Activated CD4-positive, alpha-beta T cell treated with anti-CD3 and anti-CD28 coated beads for 4 hours (primary cell): ENCODE measurements at places on chromosomes 5 and 9.

GRCh38 chr9:728535-728934 lies 113.0 kb upstream of the DMRT1 start:
- DNase-seq: no peak

GRCh38 chr9:17810728-17811571 lies 232.1 kb downstream of the SH3GL2 start:
- no peak for DNase-seq

- no peak for DNase-seq
Measured at GRCh38 chr5:68533051-68533450, 317.5 kb downstream of the PIK3R1 start.

DNA sequence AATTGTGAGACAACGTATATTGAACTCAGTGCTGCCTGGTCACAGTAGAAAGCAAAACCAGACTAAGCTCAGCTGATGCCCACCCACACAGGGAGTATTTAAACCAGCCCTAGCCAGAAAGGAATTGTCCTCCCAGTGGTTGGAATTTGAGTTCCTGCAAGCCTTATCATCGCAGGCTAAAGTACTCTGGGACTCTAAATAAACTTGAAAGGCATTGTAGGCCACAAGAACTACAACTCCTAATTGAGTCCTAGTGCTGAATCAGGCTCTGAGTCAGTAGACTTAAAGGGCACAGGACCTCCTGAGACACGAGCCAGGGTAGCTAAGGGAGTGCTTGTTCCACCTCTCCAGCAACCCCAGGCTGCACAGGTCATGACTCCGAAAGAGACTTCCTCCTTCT lies 171.4 kb downstream of the MCTP1 start:
- no peak for DNase-seq

DNA sequence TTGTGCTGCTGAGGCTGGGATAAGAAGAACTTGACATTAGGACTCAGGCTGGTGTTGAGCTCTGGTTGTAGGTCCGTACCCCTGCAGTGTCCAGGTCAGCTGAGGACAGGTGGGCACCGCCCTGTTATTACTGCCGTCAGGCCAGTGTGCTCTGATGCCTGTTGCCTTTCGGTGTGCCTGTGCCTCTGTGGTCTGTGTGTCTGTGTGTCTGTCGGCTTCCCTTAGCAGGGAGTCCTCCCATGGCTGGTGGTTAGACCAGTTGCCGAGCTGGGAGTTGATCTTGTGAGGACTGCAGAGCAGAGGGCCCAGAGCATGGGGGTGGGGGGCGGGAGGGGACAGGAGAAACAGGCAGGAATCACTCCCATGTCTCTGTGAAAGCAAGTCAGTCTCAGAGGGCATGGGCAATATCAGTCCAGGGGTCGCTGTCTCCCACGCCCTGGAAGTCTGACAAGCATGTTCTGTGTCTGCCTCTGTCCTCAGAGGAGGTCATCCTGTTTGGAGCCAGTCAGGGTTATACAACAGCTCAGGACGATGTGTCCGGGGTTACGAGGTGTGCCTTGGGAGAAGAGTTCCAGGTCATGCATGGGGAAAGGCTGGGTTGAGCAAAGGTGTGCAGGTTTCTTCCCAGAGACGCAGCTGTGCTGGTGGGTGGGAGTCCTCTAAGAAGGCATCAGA lies 67.3 kb upstream of the GARNL3 start:
- no peak for DNase-seq

DNA sequence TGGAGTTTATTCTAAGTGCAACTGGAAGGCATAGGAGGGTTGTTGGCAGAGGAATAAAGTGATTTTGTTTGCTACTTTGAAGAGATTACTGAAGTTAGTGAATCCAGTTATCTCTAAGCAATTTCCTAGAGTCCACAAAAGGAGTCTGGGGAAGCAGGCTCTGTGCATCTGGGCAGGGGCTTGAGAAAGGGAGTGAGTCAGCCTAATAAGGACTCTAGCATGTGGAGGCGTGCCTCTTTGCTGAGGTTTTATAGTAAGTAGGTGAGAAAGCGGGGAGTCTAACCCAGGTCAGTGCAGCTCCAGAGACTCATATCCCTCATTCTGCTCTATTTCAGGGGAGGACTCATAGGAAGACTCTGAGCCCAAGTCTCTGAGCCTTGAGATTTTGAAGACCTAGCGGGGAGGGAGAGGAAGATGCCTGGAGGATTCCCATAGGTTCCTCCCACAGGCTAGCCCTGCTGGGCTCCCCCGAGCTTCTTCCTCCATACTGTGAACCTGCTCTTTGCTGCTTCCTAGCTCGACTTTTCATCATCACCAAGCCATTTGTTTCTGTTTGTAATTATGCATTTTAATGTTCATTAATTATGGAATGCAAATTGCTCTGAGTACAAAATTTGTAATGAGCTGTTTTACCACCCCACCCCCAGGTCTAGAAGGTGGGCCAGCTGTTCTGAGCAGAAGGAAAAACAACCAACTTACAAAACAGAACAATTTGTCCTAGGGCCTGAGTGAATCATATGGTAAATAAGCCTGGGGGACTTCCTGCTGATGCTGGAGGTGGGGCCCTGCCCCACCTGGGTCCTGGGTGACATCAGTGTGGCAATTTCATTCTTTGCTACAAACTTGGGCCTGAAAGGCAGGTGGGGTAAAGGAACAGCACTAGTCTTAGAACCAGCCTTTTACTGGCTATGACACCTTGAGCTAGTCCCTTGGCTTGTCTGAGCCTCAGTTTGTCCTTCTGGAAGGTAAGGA lies 150.2 kb downstream of the TRIM32 start:
- no peak for DNase-seq
